ENCODE measurements at places on chromosomes 7 and 10.

DNA sequence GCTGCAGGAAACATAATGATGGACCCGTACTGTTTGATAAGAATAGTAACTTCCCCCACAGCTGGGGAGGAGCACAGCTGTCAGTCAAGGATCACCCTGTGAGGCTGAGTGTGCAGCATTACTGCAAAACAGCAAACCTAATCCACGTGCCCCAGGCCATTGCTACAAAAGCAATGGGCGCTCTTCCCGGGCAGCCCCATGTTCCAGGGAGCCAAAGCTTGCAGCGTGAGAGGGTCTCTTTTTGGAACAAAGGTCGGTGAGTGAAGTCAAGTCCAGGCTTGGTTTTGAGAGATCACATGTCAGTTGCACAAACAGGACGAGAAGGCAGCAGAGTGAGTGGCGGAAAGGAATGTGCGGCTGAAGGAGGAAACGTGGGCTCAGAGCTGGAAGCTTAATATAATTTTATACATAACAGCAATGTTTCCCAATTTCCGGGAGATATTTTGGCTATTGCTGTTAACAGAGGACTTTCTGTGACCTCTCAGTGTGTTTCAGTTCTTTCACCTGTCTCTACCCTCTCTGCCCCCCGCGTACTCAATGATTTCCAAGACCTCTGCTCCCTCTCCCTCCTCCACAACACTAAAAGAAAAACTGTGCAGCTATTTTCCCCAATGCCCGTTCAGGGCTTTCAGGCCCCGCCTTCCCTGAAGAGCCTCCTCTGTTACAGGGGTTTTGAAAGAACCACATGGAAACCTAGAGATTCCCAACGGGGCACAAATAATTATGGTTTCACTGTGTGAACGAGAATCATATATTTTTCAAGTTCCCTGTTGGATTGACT lies 128.9 kb downstream of the MTPAP start:
- no peak for DNase-seq

DNA sequence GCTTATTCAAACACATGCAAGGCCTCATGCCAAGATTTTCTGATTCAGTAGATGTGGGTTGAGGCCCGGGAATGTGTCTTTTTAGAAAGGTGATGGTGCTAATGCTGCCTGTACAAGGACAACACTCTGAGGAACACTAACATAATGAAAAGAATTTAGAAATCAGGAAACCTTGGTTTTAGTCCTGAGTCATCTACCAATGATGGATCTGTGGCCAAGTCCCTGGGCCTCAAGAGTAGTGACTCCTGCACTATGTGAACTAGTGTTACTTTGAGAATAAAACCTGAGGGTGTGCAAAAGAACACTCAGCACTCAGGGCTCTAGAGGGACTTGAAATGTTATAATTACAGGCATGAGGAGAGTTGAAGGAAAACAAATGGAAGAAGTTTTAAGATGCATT lies 741.7 kb upstream of the GALNT17 start:
- DNase-seq, result no peak

DNA sequence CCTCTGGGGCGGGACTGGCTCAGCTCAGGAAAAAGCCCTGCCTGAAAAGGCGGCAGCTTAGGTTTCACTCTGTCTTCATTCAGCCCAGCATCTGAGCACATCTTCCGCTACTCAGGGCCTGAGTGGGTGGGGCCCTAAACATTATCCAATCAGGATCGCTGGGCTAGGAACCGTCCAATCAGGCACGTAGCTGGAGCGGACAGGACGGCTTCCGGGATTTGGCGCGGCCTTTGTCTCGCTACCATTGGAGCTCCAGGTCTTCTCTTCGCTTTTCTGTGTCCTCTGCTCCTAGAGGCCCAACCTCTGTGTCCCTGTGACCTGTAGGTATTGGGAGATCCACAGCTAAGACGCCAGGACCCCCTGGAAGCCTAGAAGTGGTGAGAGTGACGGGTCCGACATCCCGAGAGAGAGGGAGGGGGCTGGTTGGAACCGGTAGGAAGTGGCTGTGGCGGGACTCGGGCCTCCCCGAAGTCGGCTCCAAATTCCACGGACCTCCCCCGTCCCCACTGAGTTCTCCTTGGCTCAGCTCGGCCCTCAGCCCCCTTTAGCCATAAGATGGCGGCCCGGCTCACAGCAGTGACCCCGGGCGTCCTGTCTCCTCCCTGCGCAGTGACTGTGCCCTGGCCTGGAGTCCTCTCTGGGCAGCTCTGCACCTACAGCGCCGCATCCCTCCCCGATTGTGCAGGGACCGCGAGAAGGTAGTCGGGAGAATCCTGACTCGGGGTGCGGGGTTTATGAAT lies 99.1 kb downstream of the ZNF680 start:
- DNase-seq, result no peak

- no peak for DNase-seq
These were observed 194.7 kb downstream of the SNX13 start for GRCh38 chr7:17745610-17746009.

DNA sequence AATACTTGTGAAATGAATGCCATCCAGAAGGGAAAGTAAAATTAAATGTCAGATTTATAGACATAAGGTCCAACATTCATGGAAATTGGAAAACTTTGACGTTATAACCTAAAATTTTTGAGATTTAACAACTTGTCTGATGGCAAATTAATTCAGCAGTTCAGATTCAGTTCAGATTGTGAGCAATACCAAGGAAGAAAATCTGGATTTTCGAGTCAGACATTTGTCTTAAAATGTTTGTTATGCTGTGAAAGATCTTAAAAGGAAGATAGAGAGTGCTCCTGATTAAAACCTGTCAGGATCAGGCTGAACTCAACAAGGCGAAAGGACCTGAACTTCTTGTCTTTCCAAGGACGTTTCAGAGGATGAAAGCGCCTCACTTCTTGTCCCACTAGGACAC lies 320.9 kb downstream of the PAXIP1 start:
- no peak for DNase-seq

DNA sequence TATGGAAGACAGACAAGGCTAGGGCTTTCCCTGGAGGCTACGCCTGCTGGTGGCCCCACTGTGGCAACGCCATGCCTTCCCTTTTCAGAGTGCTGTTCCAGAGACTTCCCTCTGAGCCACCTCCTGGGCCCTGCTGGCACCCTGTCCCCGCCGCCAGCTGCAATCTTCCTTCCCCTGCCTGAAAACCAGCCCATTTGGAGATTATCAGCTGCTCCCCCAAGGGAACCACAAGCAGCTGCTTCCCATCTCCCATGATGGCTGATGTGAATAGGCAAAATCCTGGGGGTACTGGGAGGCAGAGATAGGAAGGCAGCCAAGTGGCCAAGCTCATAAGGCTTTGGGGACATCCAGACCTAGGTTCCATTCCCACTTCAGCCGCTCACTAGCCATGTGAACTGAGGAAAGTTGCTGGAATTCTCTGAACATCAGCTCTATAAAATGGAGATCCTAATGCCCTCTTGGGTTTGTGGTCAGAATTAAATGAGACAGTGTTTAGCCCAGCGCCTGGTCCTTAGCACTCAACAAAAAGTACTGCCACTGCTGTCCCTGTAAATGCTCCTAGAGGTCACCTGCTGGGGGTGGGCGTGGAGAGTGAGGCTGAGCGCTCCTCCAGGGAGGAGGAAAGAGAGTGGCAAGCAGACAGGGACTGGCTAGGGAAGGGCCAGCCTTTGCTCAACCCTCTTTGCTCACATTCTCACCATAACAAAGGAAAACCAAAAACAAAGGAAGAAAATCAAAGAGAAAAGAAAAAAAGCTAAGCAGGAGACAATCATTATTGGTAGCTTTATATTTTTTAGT lies 5.9 kb downstream of the TSPAN33 start:
- DNase-seq, result no peak

Measured in stimulated activated CD4-positive, alpha-beta T cell treated with anti-CD3 and anti-CD28 coated beads, Interleukin-4, amount 100 ng/mL, for 4 hours (primary cell).